Activated T-helper 1 cell treated with anti-CD3 and anti-CD28 coated beads, Interleukin-2, amount 50 U/mL, for 16 hours (primary cell): ENCODE measurements at places on chromosomes 5 and 9.

DNA sequence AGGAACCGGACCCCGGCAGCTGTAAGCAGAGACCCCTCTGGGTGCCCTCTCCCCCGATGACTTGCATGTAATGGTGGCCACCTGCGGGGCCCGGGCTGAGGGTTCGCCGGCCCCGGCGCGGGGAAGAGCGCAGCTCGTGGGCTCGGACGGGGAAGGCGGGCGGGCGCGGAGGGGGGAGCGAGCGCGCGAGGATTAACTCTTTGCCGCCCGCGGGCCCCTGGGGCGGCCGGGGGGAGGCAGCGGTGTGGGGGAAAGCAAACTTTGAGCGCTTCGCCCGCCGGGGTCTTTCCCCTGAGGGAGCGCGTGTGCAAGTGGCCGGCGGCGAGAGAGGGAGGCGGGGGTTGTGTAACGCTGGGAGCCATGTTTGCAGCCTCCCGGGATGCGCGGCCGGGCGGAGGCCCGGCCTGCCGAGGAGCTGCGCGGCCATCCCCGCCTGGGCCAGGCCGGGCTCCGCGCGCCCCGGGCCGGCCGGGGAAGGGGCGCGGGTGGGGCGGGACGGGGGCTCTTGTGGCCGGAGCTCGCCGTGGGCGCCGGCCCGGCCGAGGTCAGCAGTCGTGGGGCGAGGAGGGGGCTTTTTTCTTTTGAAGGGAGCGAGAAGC, 547 bp downstream of the ANP32B start:
- DNase-seq = peak; percentile 35

DNA sequence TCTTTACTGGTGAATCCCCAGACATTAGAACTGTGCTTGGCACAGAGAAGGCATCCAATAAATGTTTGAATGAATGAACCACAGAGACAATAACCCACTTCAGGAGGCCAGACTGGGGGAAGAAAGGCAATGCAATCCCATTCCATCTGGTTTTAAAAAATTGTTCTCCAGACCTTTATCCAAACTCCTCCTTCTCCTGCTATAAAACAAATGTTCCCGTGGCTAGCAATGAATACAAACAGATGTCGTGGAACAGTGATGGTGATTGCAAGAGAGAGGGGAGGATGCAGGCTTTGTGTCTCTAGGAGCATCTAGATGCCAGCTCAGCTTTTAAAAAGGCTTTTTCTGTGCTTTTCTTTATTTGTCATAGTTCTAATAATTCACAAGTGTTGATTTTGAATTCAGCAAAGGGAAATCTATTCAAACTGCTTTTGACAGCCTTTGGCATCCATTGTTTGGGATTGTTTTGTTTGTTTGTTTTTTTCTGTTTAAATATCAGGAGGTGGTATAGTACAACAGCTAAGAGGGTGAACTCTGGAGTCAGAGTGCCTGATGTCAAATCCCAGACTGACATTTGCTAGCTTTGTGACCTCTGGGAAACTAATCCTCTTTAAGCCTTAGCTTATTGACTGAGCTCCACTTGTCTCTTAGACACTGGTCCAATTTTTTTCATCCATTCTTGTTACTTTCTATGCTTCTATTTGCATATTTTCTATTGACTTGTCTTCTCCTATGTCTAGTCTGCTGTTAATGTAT, 59.1 kb downstream of the TNFSF15 start:
- no peak for DNase-seq

GRCh38 chr9:137230705-137231371, at the start of gene SLC34A3:
SLC34A3 (plus strand) TSS chr9:137230901; CDS start chr9:137231703, 802 bp downstream.
- DNase-seq = no peak

- DNase-seq = no peak
Observed at GRCh38 chr9:134101623-134102149, 33.9 kb upstream of the BRD3 start.

DNA sequence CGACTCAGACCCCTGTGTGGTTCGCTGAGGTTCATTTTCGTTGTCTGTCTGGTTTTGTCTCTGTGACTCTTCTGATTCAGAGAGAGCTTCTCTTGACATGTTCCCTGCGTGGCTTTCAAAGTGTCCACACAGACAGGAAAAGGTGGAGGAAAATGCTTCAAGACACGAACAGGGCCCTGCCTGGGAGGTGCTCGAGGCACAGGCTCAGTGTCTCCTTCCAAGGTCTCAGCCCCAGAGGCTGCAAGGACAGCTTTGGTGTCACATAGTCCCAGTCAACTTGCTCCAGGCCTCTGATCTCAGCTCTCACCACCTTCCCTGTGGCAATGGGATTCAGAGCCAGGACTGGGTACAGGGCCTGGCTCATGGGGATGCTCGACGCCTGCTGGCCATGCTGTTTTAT, 51.6 kb upstream of the SARDH start:
- no peak for DNase-seq

- no peak for DNase-seq
Observed at GRCh38 chr5:179224741-179225140, 120.5 kb downstream of the ADAMTS2 start.

- no peak for DNase-seq
Observed at GRCh38 chr5:53766673-53767072, 206.2 kb downstream of the NDUFS4 start.

DNA sequence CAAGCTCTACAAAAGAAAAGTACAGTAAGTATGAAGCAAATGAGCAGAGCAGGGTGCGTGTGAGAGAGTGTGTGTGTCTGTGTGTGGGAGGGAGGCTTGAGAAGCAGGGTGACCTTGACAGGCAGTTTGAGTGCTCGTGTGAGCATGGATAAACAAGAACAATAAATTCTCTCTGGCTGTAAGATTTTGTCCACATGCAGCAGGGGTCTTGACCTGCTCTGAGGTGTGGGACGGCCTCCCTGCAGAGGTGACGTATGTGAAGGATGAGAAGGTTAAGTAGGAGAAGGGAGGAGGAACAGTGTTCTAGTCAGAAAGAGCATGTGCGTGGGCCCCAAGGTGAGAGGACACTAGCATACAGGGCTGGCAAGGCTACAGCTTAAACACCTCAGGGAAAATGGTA, 49.0 kb downstream of the SPTLC1 start:
- DNase-seq = no peak
